Stimulated activated CD4-positive, alpha-beta T cell treated with anti-CD3 and anti-CD28 coated beads, Interleukin-1b, Interleukin-23, amount 100 ng/mL, for 1 hour (primary cell): ENCODE measurements at places on chromosomes 6 and 20.

DNA sequence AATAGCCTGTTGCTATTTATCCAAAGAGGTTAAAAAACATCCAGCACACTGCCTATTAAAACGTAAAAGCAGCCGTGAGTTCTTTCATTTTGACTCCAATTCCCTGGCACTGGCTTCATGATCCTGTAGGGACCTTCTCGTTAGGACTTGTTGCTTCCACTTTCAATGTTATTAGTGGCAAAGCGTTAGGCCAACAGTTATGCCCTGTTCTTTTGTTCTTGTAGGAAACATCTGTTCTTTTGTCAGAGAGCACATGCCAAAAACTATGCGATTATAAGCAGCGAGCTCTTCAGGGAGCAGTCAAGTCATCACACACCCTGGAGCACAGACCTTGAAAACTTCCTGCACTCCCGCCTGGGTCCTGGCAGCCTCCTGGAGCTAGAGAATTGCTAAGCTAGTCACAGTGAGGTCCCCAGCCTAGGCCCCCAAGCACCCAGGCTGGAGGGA is 609.5 kb upstream of the ARID1B start:
- no peak for DNase-seq

GRCh38 chr6:39820553-39820952 is 28.4 kb downstream of the DAAM2 start:
- DNase-seq: no peak

GRCh38 chr6:74991573-74992332 is 214.1 kb downstream of the COL12A1 start:
- no peak for DNase-seq

DNA sequence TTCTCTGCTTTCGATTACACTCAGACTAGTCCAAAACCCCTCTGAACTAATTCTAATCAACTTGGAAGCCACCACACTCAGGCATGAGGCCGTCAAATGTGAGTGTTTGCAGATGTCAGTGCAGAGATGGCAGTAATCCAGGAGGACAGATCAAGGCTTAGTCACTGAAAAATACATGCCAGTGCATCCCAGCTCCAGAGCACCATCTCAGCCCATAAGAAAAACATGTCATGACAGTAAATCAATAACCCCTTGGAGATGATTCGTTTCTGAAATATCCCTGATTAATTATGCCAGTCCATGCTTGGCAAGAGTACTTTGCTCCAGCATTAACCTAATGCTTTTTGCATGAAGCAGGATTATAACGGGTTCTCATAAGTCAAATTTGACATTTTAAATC is 179.5 kb downstream of the ADAT2 start:
- DNase-seq: no peak

GRCh38 chr20:9319687-9320384 is 194.6 kb upstream of the LAMP5 start:
- DNase-seq: no peak

- no peak for DNase-seq
Measured at GRCh38 chr6:6946206-6947155, 161.3 kb upstream of the RREB1 start.

- DNase-seq: no peak
Measured at GRCh38 chr6:44233567-44234100, 10.2 kb downstream of the SLC29A1 start.

DNA sequence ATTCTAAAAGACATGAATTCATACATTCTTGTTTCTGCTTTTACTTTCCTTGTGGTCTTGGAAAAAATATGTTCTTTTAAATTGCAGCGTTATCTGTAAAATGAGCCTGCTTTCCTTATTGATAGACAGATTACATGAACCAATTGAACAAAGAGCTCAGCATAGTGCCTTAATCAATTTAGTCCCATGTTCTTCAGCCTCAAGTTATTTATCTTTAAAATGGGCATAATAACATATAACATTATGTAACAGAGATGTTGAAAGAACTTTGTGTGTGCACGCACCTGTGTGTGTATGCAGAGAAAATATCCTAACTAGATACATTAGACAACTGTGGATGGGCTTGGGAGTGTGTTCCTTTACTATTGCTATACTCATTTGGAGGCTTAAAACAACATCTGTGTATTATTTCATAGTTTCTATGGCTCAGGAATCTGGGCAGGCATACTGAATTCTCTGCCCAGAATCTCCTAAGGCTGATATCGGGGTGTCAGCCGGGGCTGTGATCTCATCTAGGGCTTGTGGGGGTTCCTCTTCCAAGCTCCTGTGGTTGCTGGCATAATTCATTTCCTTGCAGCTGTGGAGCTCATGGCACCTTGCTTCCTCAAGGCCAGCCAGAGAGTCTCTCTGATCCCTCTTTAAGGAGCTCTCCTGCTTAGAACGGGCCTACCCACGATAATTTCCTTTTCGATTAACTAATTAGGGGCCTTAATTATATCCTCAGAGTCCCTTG is 194.1 kb downstream of the ARID1B start:
- no peak for DNase-seq

DNA sequence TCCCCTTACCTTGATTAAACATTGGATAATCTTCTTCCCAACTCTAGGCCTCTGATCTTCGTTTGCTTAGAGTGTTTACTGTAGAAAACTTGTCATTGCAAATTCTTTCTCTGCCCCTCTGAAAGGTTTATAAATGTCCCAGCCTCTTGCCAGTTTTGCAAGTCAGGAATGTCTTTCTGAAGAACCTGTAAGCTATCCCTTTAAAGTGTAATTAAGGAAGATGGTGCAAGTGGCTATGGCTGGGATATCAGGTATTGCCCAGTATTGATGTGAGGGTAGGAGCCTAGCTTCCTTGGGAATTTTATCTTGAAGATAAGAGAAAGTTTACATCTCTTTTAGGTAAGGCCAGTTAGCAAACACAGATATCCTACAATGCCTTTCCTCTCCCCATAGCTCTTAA is 211.0 kb upstream of the RIMS1 start:
- DNase-seq: no peak
